IPS-NIHi11 (cell line): ENCODE measurements at places on chromosomes 12 and 14.
A peak's percentile ranks its signal among the peaks of the same experiment; 100 is the strongest.

DNA sequence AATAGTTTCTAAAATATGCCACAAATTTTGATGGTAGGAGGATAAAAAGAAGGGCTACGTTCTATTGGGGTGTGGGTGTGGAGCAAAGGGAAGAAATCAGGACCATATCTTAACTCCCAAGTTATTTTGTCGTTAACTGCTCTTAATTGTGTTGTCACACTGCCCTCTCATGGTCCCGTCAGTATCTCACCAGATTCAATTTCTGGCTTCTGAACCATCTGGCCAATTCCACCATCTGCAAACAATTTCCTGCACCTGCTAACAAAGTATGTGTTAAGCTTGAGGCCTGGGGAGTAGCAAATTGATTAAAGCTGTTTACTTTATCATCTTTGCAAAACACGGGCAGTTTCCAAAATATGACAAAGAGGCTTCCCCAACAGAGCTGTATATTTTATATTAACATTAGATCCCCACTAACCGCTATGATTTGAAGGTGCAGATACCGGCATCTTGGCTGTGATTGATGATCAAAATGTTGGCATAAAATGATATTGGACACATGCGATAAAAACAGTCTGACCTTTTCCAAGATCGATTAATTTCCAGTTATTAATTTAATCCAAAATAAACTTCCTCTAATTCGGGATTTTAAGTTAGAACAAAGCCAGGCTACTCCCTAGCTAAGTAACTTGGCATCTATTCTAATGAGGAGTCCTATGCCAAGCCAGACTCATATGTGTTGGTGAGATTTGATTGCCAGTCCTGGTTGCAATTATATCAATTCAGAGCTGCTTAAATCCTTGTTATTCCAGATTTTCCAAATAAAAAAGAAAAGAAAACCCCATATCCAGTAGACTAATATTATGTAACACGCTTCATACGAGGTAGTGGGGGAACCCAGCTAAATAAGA lies 6.9 kb upstream of the DNM1L start:
- DNase-seq, result peak; percentile 69

- no peak for DNase-seq
Measured at GRCh38 chr12:50914872-50915484, 37.4 kb upstream of the HIGD1C start.

DNA sequence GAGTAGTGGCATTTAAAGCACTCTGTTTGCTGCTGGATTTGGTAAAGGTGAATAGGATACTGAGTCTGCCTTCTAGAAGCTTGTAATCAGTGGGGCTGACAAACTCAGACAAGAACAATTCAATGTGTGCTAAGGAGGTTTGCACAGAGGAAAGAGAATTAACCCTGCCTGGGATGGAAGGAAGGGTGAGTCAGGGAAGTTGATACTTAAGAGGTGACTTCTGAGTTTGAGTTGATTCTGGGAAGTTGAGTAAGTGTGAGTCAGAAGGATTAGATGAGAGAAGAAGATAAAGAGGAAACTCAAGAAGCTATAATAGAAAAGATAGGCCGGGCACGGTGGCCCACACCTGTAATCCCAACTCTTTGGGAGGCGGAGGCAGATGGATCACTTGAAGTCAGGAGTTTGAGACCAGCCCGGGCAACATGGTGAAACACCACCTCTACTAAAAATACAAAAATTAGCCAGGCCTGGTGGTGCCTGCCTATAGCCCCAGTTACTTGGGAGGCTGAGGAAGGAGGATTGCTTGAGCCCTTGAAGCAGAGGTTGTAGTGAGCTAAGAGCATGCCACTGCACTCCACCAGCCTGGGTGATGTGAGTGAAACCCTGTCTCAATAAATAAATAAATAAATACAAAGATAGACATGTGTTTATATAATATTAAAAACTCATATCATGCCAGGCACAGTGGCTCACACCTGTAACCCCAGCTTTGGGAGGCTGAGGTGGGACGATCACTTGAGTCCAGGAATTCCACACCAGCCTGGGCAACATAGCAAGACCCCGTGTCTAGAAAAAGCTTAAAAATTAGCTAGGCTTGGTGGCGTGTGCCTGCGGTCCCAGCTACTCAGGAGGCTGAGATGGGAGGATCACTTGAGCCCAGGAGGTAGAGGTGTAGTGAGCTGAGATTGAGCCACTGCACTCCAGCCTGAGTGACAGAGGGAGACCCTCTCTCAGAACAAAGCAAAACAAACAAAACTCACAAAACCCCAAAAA lies 126.8 kb upstream of the CPM start:
- DNase-seq, result no peak

DNA sequence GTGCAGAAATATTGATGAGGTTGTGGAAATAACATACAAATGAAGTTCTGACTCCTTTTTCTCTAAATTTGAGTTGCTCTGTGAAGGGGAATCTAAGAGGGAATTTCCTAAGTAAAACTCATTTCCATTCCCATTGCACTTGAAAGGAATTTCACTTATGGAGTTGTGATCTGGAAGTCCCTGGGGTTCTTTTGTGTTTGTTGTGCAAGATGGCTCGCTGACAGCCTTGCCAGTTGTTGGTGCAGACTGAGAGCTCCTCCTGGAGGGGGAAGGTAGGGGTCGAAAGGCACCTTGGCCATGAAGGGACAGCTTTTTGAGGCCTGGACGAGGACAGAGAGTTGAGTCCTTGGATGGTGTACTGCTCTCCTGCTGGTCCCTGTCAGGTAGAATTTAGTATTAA lies 72.0 kb downstream of the C12orf56 start:
- peak; percentile 75 for DNase-seq

GRCh38 chr12:55726971-55727370 lies 1.8 kb downstream of the CD63 start:
- DNase-seq, result no peak

DNA sequence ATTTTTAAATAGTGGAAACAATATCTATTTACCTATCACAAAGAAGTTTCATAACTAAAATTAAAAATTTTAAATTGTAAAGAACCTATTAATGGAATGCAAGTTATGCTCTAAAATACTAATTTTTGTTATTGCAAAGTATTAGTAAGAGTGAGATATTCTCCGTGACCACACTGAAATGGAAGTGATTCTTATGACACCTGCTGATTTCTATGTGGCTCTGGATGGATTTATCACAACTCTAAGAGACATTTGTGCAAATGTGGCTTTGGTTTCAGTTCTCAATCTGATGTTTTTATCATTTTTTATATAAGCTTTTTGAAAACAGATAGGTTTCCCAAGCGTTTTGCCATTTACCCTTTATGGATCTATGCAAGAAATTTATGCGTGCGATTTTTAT lies 497.8 kb downstream of the NAV3 start:
- no peak for DNase-seq

- DNase-seq, result no peak
Measured at GRCh38 chr12:45559537-45559936, 170.0 kb upstream of the ARID2 start.

DNA sequence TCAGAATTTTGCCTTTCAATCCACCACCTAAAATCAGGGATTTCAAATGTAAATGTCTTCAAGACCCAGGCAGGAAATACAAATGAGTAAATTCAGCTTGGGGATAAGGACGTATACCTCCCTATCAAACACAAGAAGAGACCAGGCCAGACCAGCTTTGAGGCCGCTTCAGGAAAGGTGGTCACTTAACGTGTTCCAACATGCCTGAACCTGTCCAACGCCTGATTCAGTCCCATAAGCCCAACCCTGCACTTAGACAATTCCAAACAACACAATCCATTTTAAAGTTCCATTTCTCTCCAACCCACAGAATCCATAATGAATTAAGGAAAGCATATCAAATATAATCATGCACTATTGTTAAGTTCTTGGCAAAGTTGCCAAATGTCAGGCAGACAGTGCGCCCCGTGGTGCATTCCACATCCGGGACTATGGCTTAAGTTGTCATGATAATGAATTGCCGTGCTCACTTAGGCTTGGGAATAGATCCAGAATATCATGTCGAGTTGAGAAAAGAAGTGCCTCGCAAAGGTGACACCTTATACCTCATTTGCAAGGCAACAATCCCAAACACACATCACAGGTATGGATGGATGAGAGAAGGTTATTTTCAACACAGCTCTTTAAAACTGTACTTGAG lies 35.5 kb downstream of the CCDC60 start:
- no peak for DNase-seq

GRCh38 chr14:49905989-49906388 lies 13.1 kb downstream of the ARF6 start:
- no peak for DNase-seq

- peak; percentile 54 for DNase-seq
Measured at GRCh38 chr12:3168223-3169221, 91.3 kb downstream of the TSPAN9 start.
